ENCODE measurements at places on chromosomes 7 and 10. TPM values are rescaled to one million over a fixed set of nuclear protein-coding genes. Genes with fewer than 3 reads are reported as not detected.

NME8 gene
- not detected for total RNA-seq

TECPR1 gene
- 17.0 TPM for total RNA-seq

GDF2 gene
- not detected for total RNA-seq

MRLN gene
- not detected for total RNA-seq

HYAL4 gene
- not detected for total RNA-seq

GNGT1 gene
- total RNA-seq: not detected
